Glomerular endothelial cell (primary cell): ENCODE measurements at places on chromosomes 3 and 15. TPM values are rescaled to one million over a fixed set of nuclear protein-coding genes. Genes with fewer than 3 reads are reported as not detected.
A peak's percentile ranks its signal among the peaks of the same experiment; 100 is the strongest.

The ACOX2 gene
- total RNA-seq = 0.10 and 4.7 TPM in 2 replicates

The SNTN gene
- total RNA-seq = not detected in 2 replicates

The CCDC191 gene
- total RNA-seq = 1.5 and 4.8 TPM in 2 replicates

The REC114 gene
- total RNA-seq = not detected in 2 replicates

The CLDN1 gene
- 18.1 and 63.1 TPM in 2 replicates for total RNA-seq

The RBP2 gene
- not detected in 2 replicates for total RNA-seq

- no peak for DNase-seq
These were observed 210.3 kb upstream of the CNTN6 start for GRCh38 chr3:882533-882932.

- no peak for DNase-seq
These were observed 64.9 kb downstream of the TBC1D2B start for GRCh38 chr15:78012643-78013077.

DNA sequence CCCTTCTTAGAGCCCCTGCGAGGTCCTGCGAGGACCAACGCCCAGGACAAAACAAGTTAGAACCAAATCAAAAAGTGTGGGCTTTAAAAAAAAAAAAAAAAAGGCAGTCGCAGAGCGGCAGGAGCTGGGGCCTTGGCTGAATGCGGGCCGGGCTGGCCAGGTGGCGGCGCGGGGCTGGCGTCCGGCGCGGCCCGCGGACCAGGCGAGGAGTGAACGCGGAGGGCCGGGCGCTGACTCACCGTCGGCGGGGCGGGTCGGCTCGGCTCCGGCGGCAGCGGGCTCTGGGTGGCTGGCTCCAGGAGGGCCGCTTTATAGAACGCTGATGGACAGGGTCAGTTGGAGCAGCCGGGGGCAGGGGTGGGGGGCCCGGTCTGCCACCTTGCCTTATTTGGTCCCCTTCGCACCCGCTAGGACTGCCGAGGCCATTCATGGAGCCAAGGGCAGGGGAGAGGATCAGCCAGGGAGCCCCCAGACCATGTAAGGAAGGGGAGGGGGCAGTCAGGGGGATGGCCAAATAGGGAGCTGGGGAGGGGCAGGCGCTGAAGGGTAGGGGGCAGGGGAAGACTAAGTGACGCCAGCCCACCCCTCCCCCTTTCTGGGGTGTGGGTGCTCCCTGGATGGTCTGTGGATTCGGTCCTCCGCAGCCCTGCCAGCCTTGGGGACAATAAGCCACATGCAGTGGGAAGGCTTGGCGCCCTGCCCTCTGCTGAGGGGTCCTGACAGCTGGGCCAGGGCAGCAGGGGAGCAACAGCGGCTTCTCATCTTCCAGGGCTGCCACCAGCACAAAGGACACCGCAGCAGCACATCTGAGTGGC lies at the start of gene ACTC1:
TSS of gene ACTC1 (minus strand) at position 283 of the 815 bp plus-strand sequence. CDS start 741 bp downstream, outside the sequence.
- no peak for DNase-seq

DNA sequence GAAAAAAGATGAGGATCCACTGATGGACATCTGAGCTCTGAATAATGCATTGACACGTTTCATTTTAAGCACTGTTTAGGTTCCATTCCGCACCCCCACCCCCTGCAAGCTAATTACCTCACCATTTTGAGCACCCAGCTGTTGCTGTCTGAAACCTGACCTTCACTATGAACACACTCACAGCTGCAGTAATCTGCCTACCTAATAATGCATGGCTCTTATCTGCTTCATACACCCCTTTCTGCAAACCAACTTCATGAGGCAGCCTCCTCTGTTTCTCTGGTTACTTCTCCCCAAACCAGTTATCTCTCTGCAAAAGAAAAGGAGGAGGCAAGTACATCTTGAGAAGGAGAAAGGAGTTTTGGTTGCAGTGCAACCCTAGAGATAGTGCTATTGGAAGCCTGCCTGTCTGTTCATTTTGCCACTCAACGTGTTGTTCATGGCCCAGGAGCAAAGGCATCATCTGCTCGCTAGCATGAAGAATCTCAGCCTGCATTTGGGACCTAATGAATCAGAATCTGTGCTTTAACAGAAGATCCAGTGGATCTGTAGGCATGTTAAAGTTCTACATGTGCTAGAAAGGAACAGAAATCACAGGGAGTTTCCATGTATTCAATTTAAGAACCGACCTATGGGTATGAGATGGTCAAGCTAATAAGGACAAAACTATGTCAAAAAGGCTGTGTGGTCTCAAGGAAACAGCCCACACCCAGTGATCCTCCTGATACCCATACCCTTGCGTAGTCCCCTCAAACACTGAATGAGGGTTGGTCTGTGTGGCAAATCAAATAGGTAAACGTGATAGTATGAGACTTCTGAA lies 87.2 kb downstream of the MB21D2 start:
- DNase-seq = no peak

GRCh38 chr3:52470920-52471319 lies 15.5 kb downstream of the NISCH start:
- no peak for DNase-seq

- no peak for DNase-seq
These were observed 230.8 kb upstream of the TBC1D5 start for GRCh38 chr3:17972959-17973906.

DNA sequence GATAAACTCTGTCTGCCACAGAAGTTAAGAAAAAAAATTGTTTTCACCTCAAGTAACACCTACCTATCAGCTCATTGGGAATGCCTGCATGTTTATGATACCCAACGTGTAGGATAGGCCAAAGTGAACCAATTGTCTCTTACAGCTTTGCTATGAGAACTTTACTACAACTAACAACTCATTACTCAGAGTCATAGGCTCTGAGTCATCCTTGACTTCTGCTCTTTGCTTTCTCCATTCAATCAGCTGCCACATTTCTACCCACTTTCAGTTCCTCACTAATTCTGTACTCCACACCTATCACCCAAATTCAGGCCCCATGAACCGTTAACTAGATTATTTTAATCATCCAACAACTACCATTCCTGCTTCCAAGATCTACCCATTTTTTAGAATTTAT lies 843.9 kb downstream of the TUSC7 start:
- no peak for DNase-seq

- no peak for DNase-seq
These were observed 40.6 kb upstream of the FXR1 start for GRCh38 chr3:180871901-180872300.

- no peak for DNase-seq
These were observed 2.3 kb downstream of the ARPC4 start for GRCh38 chr3:9795207-9795606.

DNA sequence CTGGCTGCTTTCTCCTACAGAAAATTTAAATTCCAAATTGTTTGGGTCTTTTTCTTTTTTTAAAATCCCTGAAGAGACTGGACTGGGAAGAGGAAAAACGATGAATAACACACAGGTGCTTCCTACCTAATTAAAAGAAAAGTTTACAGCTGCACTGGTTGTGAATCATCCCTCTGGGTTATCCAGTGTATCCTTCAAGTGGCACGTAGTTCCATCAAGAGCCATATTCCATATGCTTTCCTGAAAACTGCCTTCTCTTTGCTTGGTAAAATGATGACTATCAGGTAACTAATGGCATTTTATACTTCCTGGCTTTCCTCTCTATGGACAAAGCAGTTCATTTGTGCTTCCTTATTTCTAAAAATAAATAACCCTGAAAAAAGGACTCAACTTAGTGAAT lies 123.2 kb downstream of the MAGI1 start:
- DNase-seq = peak; percentile 33

GRCh38 chr15:94306700-94307650 lies 75.6 kb downstream of the MCTP2 start:
- no peak for DNase-seq

GRCh38 chr15:60223176-60223575 lies 174.6 kb downstream of the ANXA2 start:
- DNase-seq = no peak
